ENCODE measurements at places on chromosomes 5 and 9.

- no peak for DNase-seq
Observed at GRCh38 chr5:61964201-61964600, 341.8 kb upstream of the KIF2A start.

DNA sequence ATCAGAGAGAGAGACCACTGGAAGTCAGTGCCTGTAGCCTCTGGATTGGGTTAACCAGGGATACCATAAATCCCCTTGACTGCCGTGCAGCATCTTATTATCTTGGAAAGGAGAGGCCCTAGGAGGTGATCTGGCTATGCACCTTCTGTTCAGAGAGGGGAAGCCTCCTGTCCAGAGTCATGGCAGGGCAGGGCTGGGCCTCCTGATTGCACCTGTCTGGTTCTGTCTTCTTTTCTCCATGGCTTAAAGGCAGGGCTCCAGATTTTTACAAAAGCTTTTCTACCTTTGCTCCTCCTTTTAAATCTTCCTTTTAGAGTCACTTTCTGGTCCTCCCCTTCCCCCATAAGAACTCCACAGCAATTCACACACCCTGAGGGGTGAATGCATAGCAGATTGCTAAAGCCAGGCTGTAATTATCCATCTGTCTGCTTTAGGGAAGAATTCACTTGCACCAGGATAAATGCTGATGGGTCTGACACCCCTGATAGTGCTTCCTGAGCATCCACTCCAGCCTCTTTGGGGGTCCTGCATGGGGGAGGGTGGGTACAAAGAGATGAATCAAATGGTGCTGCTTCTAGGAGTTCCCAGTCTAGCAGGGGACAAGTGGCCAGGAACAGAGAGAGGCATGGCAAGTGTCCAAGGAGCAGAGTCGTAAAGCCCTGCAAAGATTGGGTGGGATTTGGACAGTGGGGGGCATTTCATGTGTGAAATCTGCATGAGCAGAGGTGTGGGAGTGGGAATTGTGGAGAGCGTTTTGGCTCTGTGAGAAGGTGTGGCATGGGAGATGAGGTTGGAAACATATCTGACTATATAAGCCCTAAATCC lies 141.3 kb upstream of the ALDH1B1 start:
- DNase-seq: no peak

DNA sequence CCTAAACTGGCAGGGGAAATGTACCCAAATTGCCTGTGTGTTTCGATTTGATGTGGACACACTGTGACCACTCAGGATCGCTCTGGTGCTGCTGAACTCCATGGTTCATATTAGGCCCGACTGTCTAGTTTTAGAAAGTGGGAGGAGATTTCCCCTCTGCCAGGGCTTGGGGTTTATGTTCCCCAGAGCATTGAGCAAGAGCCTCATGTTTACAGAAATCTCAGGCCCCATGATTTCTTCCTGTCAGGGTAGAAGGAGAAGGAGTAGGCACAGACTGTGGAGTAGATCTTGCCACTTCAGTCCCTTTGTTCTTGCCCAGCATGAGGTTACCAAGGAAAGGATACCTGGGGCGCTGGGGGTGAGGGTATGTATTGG lies 40.8 kb upstream of the GLRX start:
- DNase-seq: no peak

- DNase-seq: no peak
Observed at GRCh38 chr9:892123-892522, 50.6 kb downstream of the DMRT1 start.

DNA sequence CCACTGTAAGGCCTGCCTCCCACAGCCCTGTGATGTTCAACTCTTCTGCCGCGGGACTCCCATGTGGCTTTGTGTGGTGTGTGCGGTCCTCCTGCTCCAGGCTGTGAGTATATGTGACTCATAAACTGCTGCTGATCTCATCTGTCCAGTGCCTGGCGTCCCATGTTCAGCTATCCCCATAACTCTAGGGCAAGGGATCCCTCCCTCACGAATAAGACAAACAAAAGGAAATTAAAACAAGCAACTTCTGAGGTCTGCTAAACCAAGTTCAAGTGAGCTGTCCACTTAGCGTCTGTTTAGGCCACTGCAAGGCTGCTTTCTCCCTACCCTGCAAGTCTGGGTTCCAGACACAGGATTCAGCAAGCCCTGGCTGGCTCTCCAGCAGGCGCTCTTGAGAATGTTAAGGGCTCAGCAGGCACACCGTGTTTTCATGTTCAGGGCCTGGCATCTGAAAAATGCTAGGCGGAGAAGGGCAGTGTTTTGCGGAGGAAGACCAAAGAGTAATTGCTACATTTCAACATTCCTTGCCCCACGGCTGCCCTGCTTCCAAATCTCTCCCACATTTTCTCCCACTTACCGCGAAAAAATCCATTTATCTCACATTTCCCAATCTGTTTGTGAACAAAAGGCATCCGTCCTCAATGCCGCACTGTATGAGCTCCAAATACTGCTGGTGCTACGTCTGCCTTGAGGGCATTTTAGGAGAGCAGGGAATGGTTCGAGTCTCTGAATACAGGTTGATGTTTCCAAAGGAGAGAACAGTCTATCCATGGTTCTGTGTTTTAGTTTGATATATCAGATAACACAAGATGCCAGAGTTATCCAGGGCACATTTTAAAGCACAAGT lies 280.2 kb downstream of the SEMA5A start:
- DNase-seq: no peak

- no peak for DNase-seq
Observed at GRCh38 chr5:51944500-51945125, 561.4 kb downstream of the ISL1 start.

GRCh38 chr5:38979535-38979934 lies 94.7 kb downstream of the RICTOR start:
- DNase-seq: no peak

DNA sequence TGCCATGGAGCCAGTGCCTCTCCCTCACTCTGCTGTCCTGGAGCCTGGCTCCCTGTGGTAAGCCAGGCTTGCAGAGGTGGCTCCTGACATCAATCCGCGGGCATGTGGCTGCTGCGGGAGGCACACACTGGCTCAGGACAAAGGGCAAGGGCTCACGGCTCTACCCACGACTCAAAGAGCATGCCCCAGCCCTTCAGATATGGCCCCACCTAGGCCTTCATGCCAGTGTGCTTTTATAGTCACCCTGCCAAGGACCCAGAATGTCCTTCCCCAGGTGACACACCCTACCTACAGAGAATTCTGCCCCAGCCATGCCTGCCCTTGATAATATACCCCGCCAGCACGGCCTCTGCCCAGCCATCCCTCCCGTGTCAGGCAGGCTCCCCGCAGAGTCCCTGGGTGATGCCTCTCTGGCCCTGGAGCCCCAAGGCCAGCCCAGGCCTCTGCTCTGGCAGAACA lies 1.6 kb downstream of the MGAT4B start:
- DNase-seq: no peak

GRCh38 chr9:134875371-134875770 lies 5.2 kb upstream of the FCN2 start:
- no peak for DNase-seq

DNA sequence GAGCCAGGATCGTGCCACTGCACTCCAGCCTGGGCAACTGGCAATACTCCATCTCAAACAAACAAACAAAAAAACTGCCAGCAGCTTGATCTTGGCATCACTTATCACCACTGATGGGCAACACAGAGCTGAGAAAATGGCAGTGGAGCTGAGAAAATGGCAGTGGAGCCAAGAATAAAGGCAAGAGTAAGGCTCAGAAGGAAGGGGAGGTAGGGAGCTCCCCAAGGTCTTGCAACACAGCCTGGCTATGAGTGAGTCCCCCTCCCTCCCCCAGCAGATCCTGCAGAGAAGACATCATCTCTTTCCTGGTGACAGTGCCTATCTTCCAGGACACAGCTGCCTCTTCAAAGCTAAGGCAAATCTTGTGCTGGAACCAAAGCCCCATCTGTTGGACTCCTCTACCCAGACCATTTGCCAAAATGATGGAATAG lies 70.3 kb downstream of the UGCG start:
- no peak for DNase-seq

- no peak for DNase-seq
Observed at GRCh38 chr9:117974108-117974507, 269.9 kb downstream of the TLR4 start.

GRCh38 chr5:102971676-102972293 lies 148.2 kb downstream of the GIN1 start:
- no peak for DNase-seq

DNA sequence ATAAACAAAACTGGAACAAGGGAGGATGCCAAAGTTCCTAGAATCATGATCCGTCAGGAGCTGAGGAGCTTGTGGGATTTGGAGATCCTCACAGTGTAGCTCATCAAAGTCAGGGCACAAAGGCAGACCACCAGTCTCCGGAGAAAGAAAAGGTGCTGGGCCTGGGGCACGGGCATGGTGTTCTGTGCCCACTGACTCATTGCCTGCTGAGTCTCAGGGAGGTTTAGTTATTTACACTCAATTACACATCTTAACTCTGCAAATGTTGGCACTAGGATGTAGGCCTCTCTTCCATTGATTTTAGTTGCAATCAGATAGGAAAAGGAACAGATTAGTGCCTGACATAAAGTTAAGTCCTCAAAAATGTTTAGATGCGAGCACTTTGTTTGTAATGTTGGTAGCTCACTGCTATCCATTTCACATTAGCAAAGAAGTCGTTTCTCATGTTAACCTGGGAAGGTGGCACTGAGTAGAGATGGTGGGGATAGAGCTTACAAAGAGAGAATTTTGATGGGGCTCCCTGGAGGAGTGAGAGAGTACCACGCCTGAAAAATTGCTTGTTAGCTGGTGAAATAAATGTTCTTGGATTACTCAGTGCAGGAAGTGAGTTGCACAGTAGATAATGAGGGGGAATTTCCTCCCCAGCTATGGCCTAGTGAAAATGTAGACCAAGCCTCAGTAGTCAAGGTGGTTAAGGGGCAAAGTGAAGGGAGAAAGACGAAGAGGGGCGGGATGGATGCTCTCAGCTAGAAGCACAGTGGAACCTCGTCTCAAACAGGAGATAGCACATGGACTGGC lies 109.5 kb upstream of the CD180 start:
- no peak for DNase-seq

GRCh38 chr5:153470736-153471135 lies 19.7 kb upstream of the GRIA1 start:
- DNase-seq: no peak

GRCh38 chr5:173556142-173557028 lies 60.1 kb downstream of the BOD1 start:
- DNase-seq: no peak

DNA sequence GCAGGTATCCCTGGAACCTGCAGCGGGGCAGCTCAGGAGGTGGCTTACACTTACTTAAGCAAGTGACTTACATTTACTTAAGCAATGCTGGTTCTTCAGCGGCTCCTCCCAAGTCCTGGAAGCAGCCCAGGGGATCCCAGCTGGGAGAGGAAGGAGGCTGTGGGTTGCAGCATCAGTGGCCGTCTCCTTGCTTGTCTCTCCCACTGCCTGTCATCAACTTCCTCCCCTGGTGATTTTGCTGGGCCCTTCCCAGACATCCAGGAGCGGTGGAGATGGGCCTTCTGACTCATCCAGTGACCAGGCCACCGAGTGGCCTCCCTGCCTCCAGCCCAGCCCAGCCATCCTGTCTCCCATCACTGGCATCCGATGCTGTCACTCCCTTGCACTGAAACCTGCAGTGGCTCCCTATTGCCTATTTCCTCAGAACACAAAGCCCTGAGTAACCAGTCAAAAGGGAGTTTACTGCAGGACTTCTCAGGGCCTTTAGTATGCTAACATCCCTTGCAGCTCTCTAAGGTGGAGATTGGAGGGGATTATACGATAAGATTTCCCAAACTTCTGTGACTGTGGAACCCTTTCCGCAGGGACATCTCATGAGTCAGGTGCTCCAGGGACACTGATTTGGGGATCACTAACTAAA lies 155.9 kb upstream of the PHYKPL start:
- no peak for DNase-seq

DNA sequence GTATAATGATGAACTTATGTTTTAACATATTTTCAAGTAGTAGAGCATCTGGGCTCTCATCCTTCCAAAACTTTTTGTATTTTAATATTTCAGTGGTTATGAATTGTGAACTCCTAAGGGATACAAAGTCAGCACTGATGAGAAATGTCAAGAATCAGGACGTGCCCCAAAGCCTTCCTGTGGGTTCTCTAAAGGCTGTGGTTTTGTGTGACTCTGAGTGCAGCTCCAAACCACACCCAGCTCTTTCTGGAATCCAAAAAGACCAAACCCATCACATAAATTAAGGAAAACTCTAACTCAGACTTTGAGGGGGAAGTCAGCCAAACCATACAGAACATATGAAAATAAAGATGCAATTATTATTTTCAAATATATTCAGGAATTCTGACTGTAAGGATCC lies 40.8 kb upstream of the SMU1 start:
- DNase-seq: no peak

- no peak for DNase-seq
Observed at GRCh38 chr5:32833663-32834062, 122.5 kb downstream of the NPR3 start.

- DNase-seq: no peak
Observed at GRCh38 chr9:124011460-124012301, at the start of gene LHX2. LHX2 (plus strand) TSS chr9:124011768; CDS start chr9:124012349, 581 bp downstream.

GRCh38 chr9:37999588-38000189 lies 69.3 kb downstream of the SHB start:
- DNase-seq: no peak

DNA sequence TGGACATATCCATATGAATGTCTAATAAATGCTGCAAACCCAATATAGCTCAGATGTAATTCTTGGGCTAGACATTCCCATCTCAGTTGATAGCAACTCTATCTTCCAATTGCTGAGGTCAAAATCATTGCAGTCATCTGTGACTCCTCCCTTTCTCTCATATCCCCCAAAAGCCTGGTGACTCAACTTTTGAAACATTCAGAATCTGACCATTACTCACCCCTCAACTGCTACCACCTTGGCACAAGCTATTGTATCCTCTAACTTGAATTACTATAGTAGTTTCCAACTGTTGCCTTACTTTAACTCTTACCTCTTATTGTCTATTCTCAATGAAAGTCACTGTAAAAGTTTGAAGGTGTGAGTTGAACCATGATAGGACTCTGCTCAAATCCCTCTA lies 600.1 kb upstream of the RGMB start:
- DNase-seq: no peak

- no peak for DNase-seq
Observed at GRCh38 chr5:72009280-72009679, 98.0 kb upstream of the MAP1B start.

DNA sequence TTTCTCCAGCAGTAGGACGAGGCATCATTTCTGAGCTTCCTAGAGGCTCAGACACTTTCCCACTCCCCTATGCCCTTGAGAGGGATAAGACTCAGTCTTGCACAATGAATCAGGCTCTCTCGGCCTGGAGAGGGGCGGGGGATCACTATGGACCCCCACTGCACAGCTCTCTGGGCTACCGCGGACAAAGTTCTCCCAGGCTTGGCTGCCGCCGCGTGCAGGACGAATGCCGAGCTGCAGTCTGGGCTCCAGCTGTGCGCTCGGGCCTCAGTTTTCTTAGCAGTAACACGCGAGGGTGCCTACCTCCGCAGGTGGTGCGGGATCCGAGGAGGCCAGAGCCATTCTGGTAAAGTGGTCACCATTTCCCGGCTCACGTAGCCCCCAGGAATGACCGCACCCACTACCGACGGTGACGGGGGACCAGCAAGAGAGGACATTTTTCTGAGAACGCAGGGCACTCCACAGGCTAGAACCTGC lies 3.4 kb upstream of the MYORG start:
- no peak for DNase-seq

- DNase-seq: no peak
Observed at GRCh38 chr5:105789246-105789645, 1881.5 kb downstream of the EFNA5 start.

All from activated gamma-delta T cell treated with Interleukin-2 at 50 U/mL for 16 hours (primary cell).